CD8-positive, alpha-beta T cell (primary cell): ENCODE measurements at places on chromosomes 12 and 14.

- no peak for DNase-seq
Observed at GRCh38 chr14:56088941-56089340, 29.3 kb upstream of the PELI2 start.

GRCh38 chr14:58740379-58740935 is 102.7 kb downstream of the DACT1 start:
- no peak for DNase-seq

DNA sequence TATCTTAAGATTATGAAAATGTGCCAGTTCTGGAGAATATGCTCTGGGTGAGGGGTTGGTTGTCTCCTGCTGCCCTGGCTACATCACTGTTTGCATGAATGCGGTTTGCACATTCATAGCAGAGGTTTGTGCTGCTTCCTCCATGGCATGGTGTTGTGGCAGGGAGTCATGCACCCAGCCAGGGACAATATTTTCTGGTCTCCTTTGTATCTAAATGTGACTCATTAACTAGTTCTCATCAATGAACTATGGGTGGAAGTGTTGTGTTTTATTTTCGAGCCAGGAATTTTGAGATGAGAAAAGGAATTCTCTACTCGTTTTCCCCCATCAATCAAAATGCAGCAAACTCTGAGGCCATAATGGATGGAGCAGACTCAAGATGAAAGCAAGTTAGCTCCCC is 527.3 kb downstream of the SNAPC1 start:
- DNase-seq = no peak

- DNase-seq = no peak
Observed at GRCh38 chr14:57244106-57244505, 24.6 kb downstream of the EXOC5 start.

- DNase-seq = no peak
Observed at GRCh38 chr12:28938056-28938455, 211.0 kb upstream of the FAR2 start.

DNA sequence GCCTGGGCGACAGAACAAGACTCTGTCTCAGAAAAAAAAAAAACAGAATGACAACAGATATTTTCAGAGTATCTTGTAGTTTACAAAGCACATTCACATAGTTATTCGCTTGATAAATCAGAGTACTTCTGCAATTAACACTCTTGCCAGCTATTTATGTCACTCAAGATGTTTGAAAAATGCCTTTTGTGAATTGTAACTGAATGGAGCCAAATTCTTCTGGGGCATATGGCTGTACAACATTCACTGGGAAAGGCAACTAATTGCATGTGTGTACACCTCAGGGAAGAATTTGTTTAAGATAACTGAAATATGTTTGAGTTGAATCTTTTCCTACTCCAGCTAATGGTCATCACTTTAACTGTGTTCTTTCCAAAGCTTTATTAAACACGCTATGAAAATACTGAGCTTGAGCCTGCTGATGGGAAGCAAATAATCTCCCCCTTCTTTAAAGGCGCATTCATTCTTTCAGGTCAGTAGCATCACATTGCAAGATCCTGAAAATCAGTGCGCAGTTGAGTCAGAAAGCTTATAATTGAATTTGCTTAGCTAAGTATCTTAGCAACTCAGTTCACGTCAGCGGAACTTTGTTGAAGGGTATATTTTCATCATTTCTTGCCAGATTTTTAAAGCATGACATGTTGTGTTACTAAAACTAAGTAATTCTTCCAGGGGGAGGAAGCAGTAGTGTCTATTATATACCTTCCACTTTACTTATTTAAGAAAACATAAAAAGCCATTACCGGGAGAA is 66.6 kb downstream of the SINHCAF start:
- no peak for DNase-seq

GRCh38 chr14:71758229-71758951 is 173.8 kb upstream of the RGS6 start:
- DNase-seq = no peak

DNA sequence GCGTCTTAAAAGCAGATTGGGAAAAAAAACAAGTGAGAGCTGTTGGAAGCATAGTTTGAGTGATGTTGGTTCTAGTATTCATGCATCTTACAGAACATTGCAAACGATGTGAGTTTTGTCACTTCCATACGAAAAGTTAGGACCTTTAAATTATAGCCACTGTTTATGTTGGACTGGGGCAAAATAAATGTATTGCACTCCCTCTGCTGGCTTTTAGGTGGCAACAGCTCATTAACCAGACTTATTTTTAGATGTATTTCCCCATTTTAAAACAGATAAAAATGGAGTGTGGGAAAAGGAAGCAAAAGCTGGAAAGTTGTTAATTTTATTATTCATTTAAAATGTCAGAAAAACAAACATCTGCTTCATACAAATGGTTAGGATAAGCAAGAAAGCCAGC is 111.9 kb downstream of the LGR5 start:
- no peak for DNase-seq

- DNase-seq = no peak
Observed at GRCh38 chr12:57735198-57735855, 3.2 kb downstream of the AGAP2 start.

- no peak for DNase-seq
Observed at GRCh38 chr14:98956661-98957060, 315.3 kb downstream of the BCL11B start.

DNA sequence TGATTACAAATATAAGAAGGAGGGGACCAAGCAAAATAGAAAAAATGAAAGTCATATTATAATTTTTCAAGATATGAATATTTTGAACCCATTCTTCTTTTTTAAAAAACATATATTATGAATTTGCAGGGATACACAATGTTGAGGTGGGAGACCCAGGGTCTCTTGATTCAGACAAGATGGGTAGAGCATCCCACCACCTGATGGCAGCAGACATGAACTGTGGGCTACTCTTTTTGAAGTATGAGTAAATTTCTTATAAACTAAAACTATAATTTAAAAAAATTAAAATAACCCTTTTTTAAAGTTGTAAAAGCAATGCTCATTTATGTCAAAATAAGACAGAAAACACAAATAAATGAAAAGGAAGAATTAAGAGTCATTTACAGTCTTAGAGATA is 202.7 kb upstream of the PRICKLE1 start:
- DNase-seq = no peak

GRCh38 chr12:106801167-106801708 is 26.8 kb downstream of the RIC8B start:
- DNase-seq = no peak

DNA sequence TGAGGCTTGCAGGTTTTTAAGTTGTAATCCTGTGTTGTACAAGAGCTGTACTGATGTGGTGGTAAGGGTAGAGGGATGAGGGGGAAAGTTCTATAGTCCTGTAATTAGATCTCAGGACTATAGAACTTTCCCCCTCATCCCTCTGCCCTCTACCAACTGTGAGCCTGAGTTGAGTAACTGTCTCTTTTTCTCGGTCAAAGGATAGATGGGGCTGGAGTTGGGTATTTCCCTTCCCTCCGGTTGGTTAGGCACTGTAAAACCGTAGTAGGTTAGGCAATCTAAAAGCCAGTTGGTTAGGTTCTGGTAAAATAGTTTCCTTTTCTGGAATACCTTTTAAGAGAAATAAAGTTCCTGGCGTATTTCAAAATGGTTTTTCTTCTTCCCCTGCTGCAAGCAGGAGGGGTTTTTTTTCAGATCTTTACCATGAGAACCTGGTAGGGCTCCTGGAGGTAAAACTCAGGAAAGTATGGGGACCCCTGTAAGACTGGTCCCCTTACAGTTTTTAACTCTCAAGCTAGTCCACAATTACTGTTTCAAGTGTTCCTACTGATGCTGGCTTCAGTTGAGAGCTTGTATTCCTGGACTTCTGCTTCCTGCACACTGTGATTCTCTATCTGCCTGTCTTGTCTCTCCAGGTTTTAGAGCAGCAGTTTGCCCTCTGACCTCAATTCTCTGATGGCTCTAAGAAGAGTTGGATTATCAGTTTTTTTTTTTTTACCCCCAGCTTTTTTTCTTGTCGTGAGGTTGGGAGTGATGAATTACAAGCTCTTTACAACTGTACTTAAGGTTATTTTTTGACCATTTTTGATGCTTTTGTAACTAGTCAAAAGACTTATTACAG is 58.7 kb downstream of the FUT8 start:
- DNase-seq = peak; percentile 8

- no peak for DNase-seq
Observed at GRCh38 chr14:91884664-91885063, 17.3 kb upstream of the TC2N start.

- DNase-seq = no peak
Observed at GRCh38 chr14:98290596-98290995, 981.4 kb downstream of the BCL11B start.
